ENCODE measurements at places on chromosomes 7 and 10.

GRCh38 chr7:1916601-1916970, 246.5 kb downstream of the ELFN1 start:
- no peak for DNase-seq

- no peak for DNase-seq
Measured at GRCh38 chr7:3149231-3149995, 105.7 kb upstream of the CARD11 start.

GRCh38 chr7:95102662-95103061, 195.3 kb downstream of the PPP1R9A start:
- no peak for DNase-seq

DNA sequence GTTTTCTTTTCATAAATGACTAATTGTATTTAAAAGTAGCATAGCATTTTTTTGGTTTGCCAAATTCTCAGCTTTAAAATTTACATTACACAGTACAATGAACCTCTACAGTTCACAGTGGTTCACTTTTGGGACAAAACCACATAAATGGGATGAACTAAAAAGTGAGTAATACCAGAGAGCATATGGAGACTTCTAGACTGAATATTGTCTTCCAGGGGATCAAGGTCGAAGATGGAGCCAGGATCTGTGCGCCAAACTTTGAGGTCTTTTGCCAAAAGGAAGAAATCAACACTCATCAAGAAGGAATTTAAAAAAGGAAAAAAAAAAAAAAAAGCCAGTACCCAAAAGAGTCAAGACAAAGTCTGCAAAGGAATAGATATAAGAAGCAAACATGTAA, 87.5 kb downstream of the NEBL start:
- no peak for DNase-seq

GRCh38 chr10:1094112-1095057, 38.2 kb downstream of the WDR37 start:
- DNase-seq = no peak

Measured in cortex of kidney (tissue), 1 donor.